ENCODE measurements at places on chromosomes 5 and 9.

GRCh38 chr5:138763037-138763778 is 10.0 kb downstream of the CTNNA1 start:
- no peak for DNase-seq

DNA sequence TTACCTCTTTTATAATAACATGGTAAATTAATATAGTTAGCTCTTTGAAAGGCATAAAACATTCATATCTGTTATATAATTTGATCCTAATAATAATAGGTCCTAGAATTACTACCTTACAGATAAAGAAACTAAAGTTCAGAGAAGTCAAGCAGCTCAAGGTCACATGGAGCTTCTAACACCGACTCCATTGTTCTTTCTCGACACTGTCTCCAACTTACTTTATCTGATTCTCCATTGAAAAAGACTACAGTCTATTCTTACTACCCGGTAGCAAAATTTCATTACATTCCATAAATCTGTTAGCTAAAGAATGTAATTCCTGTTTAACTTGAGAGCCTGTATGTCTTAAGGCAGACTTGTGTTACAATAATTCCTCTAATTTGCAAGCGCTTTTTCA is 96.3 kb upstream of the TMEM161B start:
- DNase-seq, result no peak

DNA sequence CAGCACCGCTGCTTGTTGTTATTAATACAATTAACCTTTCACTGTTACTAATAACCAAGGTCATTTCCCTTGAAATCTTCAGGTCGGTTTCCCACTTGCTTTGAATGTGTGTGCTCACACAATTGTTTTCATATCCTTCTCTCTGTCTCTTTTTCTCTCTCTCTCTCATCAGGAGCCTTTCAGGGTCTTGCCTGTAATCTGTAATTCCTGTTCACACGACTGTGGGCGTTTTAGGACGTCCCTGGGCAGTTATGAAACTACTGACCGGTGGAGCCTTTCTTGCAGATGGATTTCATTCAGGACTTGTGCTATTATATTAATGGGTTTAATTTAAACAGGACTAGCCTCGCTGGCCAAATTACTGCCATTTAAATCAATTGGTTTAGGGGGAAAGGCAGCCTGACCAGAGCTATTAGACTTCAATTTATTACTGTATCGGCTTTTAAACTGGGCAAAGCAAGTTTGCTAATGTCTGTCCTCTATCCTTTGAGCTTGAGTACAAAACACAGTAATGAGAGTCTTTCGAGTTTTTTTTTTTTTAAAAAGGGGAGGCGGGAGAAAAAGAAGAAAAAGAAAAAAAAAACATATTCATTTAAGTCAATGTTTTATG is 316.0 kb upstream of the TLE4 start:
- DNase-seq, result no peak

DNA sequence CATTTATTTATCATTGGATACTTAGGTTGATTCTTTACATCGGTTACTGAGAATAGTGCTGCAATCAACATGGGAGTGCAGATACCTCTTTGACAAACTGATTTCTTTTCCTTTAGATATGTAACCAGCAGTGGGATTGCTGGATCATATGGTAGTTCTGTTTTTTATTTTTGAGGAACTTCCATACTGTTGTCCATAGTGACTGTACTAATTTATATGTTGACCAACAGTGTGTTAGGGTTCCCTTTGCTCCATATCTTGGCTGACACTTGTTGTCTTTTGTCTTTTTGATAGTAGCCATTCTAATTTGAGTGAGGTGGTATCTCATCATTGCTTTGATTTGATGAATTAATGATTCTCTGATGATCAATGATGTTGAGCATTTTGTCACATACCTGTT is 137.3 kb upstream of the PITX1 start:
- no peak for DNase-seq

DNA sequence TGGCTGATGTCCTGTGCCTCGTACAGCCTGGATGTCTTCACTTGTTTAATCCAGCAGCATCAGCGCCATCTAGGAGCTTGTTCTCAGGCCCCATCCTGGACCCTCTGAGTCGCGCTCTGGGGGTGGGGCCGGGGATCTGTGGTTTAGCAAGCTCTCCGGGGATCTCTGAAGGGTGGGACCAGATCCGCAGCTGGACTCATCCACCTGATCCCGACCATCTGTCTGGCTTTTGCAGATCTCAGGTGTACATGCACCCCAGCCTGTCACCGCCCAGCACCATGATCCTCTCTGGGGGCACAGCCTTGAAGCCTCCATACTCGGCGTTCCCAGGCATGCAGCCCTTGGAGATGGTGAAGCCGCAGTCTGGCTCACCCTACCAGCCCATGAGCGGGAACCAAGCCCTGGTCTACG is 15.1 kb upstream of the POMT1 start:
- no peak for DNase-seq

DNA sequence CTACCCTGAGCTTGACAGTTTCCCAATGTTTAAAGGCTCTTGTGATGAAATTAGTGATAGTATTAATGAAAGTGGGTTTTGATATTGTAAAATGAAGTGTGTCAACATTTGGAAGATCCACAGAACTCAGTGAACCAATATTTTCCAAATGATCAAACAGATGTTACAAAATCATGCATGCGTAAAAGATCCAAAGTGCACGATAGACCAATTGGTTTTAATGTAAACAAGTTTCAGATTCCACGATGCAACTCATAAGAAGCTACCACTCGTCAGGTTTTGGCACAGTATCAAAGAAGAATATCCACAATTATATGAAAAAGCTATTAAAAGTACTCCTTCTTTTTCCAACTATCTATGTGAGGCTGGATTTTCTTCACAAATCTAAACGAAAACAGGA is 82.3 kb downstream of the SLC38A9 start:
- DNase-seq, result no peak

DNA sequence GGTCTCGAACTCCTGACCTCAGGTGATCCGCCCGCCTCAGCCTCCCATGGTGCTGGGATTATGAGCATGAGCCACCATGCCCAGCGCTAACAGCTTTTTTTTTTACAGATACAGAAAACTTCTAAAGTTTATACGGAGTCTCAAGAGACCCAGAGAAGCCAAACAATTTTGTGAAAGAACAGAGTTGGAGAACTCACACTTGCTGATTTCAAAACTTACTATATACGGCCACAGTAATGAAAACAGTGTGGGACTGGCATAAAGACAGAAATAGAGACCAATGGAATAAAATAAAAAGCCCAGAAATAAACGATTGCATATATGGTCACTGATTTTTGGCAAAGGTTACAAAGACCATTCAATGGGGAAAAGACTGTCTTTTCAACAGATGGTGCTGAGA is 85.6 kb upstream of the CACNA1B start:
- no peak for DNase-seq

DNA sequence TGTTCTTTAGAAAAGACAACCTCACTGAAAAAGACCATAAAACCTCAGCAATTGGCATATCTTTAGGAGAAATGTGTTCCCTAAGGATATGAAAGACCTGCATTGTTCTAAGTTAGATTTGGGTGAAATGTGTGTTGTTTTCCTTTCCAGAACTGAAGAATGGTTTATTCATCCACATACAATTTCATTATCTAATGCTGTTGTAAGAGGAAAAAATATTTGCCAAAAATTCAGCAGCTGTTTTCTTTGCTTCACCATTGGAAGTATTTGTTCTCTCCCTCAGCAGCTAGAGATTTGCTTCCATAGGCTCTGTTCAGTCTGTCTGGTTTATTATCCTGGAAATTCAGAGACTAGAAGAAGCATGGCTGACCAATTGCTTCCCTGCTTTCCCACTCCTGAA is 150.9 kb downstream of the ISOC1 start:
- no peak for DNase-seq

GRCh38 chr5:42929871-42930270 is 110.2 kb downstream of the ANXA2R start:
- no peak for DNase-seq
